ENCODE measurements at places on chromosomes 5 and 9. TPM values are rescaled to one million over a fixed set of nuclear protein-coding genes. Genes with fewer than 3 reads are reported as not detected.

Gene STK32A
- 8.0 TPM for total RNA-seq

GRCh38 chr5:74192606-74193299, 447.8 kb downstream of the ENC1 start:
- no peak for DNase-seq

Gene TAF11L12
- total RNA-seq, result not detected

DNA sequence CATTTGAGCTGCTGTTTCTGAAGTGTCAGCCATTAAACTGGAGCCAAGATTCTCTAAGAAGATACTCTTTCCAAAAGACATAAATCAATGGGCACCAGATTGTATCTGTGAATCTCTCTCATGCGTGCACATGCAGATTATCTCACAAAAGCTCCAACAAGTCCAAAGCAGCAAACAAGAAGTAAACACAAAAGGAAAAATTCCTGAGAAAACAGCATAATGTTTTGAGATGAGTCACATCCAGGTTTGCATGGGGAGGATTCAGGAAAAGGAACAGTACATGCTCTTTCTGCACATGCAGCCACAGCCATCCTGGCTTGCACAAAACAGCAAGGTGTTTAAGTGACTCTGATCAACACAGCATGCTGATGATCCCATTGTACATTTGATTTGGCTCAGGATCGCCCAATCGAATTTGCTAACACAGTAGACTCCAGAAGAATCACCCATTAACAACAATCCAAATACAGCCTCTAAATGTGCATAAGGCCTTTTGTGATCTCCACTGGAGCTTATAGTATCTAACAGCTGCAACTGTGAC, 143.1 kb downstream of the ELAVL2 start:
- no peak for DNase-seq

GRCh38 chr9:96089452-96090085, 212.4 kb downstream of the HSD17B3 start:
- no peak for DNase-seq

GRCh38 chr5:171855798-171856763, 70.5 kb downstream of the SMIM23 start:
- no peak for DNase-seq

- no peak for DNase-seq
These were observed 196.2 kb upstream of the ELL2 start for GRCh38 chr5:96157841-96158291.

DNA sequence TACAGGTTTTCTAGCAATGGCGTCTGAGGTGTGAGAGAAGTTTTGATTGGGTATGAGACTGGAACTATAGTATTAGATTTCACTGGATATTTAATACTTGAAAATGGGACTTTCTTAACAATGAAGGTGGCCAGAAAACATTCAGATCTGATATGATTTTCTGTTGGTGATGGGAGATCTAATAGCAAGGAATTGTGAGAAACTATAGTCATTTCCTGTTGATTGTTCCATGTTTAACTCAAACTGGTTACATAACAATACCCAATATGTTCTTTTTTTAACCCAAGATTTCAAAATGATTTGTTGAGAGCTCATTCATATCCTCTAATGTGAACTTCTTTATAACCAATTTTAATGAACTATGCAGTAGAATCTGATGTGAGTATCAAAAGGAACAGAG, 793.2 kb upstream of the RGMB start:
- no peak for DNase-seq

DNA sequence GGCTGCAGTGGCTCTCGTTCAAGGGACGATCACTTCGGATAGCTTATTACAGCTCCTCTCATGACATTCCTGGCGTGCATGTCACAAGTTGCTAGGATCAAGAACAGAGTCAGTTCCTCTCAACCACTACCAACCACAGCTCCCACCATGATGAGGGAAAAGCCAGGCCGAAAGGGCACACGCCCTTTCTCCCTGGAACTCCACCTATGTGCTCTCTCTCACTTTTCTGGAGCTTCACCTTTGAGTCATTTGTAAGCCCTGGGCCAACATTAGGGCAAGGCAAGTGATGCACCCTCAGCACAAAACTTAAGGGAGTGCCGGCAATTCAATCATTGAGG, 1.6 kb downstream of the SPACA9 start:
- no peak for DNase-seq

GRCh38 chr5:110377361-110377760, 349.1 kb downstream of the TMEM232 start:
- DNase-seq, result no peak

DNA sequence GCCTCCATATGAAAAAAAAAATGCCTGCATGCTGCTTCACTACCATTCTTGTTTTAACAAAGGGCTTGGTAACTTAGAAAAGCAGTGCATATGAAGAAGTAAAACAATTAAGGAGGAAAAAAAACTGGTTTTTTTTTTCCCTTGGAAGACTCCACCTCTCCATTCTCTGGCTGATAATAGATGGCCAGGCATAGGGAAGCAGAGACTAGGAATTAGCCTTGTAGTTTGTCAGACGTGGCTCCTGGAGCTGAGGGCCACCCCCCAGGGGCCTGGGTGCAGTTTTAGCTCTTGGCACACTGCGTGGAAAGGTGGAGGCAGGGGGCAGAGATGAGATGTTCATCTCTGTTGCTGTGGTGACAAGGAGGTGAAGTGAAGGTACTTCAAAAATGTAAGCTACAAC, 42.7 kb downstream of the WDR36 start:
- no peak for DNase-seq

- peak; percentile 36 for DNase-seq
These were observed 246.0 kb downstream of the GADD45G start for GRCh38 chr9:89850631-89851325.

DNA sequence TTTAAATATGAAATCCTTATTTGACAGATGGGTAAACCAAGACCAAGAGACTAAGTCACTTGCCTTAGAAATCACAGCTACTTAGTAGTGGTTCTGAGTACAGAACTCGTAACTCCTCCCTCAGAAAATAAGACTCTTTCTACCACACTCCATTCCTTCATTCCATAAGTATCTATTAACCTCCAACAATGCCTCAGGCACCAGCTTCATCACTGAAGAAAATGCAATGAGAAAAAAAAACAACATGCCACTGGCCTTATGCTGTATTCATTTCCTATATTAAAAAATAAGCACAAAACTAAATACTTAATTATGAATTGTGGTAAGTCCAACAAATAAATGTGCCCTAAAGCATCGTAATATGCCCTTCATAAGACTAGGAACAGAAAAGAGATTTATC, 13.5 kb upstream of the FREM1 start:
- no peak for DNase-seq

Gene SLC25A48
- total RNA-seq, result 0.78 TPM

DNA sequence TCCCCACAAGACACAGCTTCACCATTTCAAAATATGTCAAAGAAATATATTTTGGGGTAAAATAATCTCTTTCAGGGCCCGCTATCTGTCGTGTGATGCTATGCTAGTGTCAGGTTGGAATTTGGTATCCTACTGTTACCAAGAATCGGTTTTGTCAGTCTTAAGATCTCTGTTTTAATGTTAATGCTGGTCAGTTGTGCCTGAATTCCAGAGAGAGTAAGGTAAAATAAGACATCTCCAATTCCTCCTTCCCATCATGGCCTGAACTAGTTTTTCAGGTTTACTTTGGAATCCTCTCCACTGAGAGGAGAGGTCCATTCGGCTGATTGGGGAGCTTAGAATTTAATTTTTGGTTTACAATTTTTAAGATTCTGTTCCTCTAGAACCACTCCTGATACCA, 10.4 kb upstream of the BTF3 start:
- no peak for DNase-seq

- no peak for DNase-seq
These were observed 322.4 kb downstream of the TMEM167A start for GRCh38 chr5:82754759-82755158.
